ENCODE measurements at places on chromosomes 5 and 9. TPM values are rescaled to one million over a fixed set of nuclear protein-coding genes. Genes with fewer than 3 reads are reported as not detected.

- no peak for DNase-seq
These were observed 455.0 kb upstream of the FTMT start for GRCh38 chr5:121396716-121397115.

DNA sequence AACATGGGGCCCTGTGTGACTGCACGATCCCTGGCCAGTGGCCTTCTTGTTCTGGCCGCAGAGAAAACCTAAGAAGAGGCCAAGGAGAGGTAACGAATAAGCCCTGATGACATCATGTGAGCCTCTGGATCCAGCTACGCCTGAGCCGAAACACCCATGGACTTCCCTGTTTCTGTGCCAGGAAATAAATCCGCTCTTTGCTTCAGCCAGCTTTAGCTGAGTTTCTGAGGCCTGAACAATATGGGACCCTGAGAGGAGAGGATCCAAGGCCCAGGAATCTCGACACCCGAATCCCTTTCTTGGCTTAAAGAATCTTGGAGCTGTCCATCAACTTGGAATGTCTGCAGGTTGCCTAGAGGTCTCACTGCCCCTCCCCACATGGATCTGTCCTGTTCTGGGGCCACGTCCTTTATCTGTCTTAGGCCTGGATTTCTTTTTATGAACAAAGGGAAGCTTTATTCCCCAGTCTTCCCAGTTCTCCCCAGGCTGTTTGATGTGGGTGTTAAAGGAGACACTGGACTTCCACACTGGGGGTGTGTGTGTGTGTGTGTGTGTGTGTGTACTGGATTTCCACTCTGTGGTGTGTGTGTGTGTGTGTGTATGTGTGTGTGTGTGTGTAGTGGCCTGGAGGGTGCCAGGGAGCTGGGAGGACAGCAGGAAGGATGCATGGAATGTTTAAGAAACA, 13.7 kb downstream of the IER5L start:
- DNase-seq = peak; percentile 59

- DNase-seq = peak; percentile 79
These were observed 141.6 kb upstream of the SPRY4 start for GRCh38 chr5:142466195-142466971.

DNA sequence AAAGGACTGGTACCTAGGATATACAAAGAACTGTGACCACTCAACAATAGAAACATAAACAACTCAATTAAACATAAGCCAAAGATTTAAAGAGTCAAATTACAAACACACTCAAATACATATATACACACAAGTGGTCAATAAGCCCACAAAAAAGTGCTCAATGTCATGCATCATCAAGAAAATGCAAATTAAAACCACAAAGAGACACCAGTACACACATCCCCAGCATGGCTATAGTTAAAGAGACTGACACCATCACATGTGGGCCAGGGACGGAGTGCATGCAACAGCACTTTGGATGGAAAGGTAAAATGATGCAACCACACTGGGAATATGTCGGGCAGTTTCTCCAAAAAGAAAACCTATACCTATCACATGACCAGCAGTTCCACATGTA, 89.7 kb downstream of the CAAP1 start:
- DNase-seq = no peak

Gene SYK
- 7.9 TPM for total RNA-seq

Gene ENTPD8
- total RNA-seq = not detected

Measured in MG63 (cell line).